ENCODE measurements at places on chromosomes 7 and 10.

GRCh38 chr7:16428672-16429071 is 7.3 kb upstream of the CRPPA start:
- DNase-seq = no peak

DNA sequence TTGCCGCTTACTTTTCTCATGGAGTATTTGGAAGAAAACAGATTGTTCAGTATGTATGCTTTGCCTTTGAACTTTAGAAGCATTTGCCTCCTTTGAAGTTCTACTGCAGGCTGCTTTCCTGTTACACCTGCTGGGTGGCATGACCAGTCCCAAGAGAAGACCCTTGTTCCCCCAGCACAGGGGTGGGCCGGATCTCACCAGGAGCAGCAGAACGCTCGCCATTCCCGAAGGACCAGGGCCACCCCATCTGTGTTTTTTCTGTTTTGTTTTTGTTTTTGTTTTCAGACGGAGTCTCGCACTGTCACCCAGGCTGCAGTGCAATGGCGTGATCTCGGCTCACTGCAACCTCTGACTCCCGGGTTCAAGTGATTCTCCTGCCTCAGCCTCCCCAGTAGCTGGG is 493.6 kb downstream of the PTPRN2 start:
- DNase-seq = no peak

DNA sequence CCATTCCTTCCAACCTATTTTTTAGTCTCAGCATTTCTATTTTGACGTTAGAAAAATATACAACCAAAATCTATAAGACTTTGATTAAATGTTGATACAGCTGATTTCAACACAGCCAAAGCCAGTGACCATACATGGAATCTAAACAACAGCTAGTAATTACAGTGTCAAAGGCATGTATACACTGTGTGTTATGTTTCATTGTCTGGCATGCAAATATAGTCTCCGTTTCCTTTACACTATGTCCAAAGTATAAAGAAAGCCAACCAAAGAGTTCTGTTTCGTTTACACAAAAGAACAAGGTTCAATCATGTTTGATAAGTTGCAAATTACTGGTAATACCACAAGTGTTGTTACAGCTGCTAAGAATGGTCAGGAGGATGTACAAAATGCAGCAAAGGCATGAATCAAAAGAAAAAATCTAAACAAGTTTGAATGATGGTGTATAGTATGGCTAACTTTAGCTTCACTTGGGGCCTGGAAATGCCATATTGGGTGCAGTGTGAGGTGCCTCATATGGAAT is 268.3 kb upstream of the FERD3L start:
- DNase-seq = no peak

- DNase-seq = no peak
Observed at GRCh38 chr10:11797847-11798633, 25.1 kb upstream of the PROSER2 start.

DNA sequence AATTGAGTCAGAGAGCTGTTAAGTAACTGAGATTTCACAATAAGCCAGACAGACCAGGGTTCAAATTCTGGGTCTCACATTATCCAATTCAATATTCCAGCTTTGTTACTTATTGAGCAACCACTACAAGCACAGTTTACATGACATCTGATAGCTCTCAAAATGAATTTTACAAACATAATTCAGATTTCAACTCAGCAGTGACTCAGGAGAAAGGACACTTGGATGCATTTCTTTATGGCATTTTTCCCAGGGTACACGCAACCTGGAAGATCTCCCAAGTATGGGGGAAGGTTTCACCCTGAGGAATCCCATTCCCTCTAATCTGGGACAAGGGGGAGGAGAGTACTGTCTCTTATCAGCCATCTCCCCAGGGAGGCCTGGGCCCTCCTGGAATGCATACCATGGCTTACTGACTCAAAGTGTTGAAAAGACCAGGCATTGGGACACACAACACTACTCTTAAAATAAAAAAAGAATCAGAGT is 102.4 kb downstream of the CFTR start:
- DNase-seq = no peak

GRCh38 chr7:151174246-151175046 is 7.0 kb upstream of the GBX1 start:
- peak; percentile 35 for DNase-seq

- DNase-seq = no peak
Observed at GRCh38 chr7:69561266-69561960, 36.9 kb upstream of the AUTS2 start.

DNA sequence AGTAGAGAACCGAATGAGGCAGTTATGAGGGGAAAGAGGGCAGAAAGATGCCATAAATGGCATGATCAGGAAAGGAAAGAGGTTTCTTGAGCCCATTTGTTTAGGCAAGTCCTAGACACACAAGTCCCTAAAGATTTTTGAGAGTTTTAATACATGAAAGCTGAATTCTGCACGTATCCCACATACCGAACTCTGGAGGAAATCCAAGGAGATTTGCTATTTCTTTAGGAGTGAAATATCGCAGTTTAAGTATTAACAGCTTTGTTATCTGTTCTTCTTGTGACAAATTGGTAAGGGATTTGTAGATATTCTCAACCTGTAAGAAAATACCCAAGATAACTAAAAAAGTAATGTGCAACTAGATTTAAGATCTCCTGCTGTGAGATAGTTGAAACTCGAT is 23.7 kb upstream of the CUBN start:
- no peak for DNase-seq

DNA sequence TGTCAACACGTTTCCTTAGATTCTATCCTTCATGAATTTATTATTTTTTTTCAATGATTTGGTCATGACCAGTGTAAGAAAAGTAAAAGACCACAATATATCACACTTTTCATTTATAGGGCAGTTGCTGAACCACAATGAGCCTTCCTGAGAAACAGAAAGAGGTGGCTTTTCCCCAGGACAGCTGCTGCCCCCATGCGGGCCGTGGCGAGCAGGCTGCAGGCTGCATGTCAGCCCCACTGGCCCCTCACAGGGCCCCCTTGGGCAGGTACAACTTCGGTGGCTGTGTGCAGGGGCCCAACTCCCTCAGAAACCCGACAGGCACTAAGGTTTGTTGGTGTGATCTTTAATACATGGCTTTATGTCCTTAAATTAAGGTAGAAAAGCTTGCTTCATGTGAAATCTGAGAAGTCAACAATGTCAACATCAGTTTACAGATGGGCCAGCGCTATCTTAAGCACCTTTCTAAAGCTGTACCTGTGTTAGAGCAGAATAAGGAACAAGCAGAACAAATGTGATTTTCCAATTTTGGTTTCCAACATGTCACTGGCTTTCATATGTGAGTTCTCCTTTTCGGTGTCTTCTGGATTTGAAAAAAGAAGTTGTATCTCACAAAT is 10.6 kb downstream of the BEND7 start:
- no peak for DNase-seq

DNA sequence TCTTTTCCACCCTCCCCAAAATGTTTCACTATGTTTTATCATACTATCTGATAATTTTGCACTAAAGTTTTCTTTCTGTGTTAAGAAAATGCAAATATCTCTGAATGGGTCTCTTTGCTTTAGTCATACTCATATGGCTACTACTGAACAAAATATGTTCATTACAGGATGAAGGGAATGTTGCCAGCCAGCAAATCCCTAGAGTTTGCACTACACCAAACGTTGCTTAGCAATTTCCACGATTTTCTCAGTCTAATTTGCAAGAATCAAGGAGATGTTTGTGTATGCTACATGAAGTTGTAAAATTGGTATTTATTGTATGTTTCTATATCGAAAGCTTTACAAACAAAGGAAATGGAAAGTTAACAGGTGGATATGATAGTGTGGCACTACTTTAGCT is 10.6 kb upstream of the MAGI2 start:
- DNase-seq = no peak

GRCh38 chr7:88217675-88218428 is 2.0 kb downstream of the SRI start:
- peak; percentile 35 for DNase-seq

GRCh38 chr10:106506526-106507283 is 657.8 kb downstream of the SORCS1 start:
- no peak for DNase-seq
